ENCODE measurements at places on chromosomes 4 and X. TPM values are rescaled to one million over a fixed set of nuclear protein-coding genes. Genes with fewer than 3 reads are reported as not detected.

DNA sequence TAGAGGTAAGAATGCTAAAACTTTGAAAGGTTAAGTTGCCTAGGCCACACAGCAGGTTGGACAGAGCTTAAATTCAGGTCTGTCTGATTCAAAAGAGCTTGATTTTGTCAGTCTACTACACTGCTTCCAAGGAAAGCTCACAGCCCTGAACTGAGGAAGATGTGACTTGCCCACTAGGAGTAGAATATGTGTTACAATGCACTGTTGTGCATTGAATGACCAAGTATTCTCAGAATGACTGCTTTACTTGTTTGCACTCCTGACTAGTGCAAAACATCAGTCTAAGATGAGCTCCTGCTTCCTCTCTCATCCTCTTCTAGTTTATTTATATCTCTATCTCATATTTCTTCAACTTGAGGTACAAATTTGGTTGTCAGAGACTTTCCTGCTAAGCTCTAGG lies 56.2 kb downstream of the AWAT2 start:
- no peak for DNase-seq

GRCh38 chrX:8730812-8731558 lies 952 bp downstream of the ANOS1 start:
- no peak for DNase-seq

DNA sequence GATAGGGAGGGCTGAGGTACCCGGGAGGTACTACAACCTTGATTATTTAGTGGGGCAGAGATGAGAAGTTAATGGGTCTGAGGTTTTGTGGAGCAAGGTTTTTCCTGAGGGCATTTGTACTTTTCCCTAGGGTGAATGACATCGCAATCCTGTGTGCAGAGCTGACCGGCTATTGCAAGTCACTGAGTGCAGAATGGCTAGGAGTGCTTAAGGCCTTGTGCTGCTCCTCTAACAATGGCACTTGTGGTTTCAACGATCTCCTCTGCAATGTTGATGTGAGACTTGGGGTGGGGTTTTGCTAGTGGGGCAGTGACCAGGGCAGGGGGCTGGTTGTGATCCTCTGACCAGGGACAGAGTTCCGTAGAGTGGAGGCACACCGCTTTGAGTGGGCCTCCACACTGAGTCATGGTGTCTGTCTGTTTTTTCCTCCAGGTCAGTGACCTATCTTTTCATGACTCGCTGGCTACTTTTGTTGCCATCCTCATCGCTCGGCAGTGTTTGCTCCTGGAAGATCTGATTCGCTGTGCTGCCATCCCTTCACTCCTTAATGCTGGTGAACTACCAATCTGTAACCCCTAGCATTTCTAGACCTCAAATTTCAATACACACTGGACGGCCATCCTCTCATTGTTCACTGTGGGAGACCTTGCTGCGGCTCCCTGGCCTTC lies 9.9 kb downstream of the MED12 start:
- no peak for DNase-seq

Gene RRH
- 0.30 TPM for total RNA-seq

Measured in uterus (tissue), 4 donors.